ENCODE measurements at places on chromosomes 7 and 10. TPM values are rescaled to one million over a fixed set of nuclear protein-coding genes. Genes with fewer than 3 reads are reported as not detected.

DNA sequence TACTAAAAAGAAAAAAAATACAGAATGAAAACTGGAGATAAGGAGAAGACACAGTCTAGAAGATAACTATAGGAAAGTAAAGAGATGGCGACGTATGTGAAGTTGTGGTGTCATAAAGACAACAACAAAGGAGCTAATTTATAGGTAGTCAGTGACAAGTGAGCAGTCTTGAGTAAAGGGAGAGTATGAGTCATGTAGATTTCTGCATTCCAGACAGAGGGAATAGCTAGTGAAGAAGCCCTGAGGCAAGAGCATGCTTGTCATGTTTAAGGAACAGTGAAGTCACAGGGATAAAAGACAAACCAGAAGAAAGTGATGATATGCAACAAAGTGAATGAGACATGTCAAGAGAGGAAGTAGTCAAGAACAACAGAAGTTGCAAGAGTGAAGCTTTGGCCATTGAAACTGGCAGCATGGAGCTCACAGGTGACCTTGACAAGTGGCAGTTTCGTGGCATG is 2.3 kb upstream of the MIOS start:
- no peak for DNase-seq

GRCh38 chr10:88896372-88896993 is 16.4 kb downstream of the STAMBPL1 start:
- DNase-seq: no peak

DNA sequence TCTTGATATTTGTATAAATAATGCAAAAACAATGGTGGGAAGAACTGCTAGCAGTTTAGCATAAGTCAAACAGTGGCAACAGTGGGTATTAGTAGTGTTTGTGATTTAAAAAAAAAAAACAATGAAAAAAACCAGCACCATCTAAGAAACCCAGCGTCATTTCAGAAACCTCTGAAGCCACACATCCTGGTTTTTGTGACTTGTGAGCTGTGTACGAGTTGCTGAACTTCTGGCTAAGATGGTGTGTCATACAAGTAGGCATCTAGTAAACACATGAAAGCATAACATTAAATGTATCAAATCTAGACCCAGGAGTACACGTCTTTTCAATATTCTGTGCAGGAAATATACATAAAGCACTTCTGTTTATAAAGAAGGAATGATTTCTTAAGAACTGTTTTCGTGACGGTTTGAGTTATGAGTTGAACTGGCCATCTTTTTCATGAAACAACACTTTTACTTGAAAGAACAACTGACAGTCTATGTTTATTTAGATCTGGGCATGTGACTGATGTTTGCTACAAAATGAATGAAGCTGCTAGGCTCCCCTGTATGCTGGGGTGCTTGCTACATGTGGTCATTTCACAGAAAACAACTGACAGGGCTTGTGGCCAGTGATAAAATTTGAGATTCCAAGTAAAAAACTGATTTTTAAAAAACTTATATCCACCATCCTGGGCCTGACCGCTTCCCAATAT is 143.5 kb downstream of the PIP4K2A start:
- no peak for DNase-seq

GRCh38 chr10:63491588-63492316 is 26.0 kb upstream of the JMJD1C start:
- DNase-seq: no peak

- DNase-seq: no peak
Measured at GRCh38 chr7:12612622-12613021, 42.1 kb downstream of the SCIN start.

DNA sequence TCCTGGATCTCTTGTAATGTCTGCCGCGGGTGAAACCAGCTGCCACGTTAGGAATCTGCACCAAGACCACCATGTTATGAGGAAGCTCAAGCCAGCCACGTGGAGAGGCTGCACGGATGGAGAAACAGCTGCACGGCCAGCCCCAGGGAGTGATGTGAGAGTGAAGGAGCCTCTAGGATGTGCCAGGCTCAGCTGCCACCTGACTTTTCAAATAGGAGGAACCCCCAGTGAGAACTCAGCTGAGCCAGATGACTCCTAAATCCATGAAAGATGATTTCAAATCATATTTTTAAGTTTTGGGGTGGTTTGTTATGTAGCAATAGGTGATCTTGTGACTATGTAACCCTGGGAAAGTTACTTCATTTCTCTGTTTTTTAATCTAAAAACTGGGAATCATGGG is 71.7 kb downstream of the PRKAG2 start:
- DNase-seq: no peak

DNA sequence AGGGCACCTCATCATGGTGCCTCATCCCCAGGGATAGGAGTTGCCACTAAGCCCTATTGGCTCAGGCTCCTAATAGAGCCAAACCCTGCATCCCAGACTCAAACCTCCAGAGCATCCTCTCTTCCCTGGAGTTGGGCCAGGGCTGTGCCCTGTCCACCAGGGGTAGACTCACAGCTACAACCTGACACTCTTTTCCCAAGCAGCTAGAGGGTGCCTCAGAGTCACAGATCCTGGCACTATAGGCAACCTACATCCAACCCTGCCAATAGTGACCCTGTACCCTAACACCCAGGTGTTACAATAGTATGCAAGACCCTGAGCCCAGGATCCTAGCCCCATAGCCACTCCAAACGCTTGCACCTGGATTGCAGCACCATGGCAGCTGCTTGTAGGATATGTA is 64.0 kb upstream of the PLA2G12B start:
- DNase-seq: no peak

DNA sequence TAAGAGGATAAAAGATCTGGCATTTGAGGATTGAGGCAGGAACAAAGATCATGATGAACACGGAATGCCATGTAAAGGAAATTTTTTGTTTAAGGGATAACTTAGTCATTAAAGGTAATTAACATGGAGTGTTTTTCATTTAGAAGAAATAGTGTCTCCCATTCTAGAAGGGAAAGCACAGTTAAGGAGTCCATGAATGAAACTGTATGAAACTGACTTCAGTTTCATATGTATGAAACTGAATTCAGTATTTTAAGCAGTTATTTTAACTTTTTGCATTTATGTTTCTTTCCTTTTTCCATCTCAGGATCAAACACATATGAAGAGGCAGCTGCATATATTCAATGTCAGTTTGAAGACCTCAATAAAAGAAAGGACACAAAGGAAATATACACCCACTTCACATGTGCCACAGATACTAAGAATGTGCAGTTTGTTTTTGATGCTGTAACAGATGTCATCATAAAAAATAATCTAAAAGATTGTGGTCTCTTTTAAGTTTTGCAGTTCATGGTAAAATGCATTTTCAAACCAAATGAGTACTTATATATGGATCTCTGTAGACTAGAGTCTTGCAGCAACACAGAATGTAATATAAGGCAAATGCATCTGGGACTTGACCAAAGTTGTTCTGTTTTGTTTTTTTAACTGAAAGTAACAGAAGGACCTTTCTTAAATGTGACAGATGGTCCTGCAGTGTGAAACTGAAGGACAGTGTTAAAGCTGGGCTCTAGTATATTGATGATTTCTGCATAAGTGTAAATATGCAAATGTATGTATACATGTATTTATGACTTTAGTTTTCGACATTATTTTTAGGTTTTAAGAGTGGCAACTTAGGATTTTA is 82.6 kb downstream of the GNAI1 start:
- no peak for DNase-seq

GRCh38 chr10:2974083-2974482 is 93.3 kb upstream of the PFKP start:
- DNase-seq: no peak

GRCh38 chr10:21985541-21985940 is 18.0 kb downstream of the DNAJC1 start:
- no peak for DNase-seq

DNA sequence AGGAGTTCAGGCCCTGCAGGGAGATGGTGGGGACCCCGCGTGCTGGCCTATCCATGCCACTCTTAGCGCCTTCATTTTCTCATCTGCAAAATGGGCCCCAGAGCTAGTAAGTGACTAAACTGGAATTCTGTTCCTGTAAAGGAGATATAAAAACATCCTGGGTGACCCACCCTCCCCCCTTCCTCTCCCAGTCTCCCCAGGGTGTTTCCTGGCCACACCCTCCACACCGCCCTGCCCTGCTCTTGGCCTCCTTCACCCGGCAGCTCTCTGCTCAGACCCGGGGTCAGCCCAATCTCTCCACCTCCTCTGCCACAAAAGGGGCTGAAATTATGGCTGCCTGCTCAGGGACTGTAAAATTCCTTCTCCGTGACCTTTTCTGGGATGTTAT is 70.7 kb downstream of the C10orf105 start:
- no peak for DNase-seq

DNA sequence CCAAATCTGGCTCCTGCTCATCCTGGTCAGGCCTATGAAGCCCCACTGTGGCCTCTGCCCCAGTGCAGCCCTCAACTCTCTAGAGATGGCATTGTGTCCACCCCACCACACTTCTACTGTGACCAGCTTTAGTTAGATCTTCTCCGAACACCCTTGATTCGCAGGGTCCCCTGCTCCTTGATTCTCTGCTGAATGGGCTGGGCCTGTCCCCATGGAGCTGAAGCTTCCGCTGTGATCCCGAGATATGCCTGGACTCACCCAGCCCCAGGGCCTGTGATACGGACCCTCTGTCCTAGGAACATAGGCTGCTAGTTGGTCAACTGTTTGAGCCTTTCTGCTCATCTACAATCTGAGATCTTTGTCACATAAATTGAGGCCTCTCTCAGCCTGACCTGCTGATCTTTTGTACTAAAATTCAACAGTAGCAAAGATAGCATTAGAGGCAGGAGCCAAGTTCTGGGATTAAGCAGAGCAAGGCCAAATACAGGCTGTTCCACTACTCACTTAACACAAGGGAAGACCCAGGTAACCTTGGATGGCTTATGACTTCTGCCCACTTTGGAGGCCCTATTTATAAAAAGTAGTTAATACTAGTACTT is 6.5 kb upstream of the PPIF start:
- DNase-seq: no peak

- no peak for DNase-seq
Measured at GRCh38 chr7:149422162-149422913, 38.5 kb downstream of the ZNF777 start.

GRCh38 chr7:5064391-5065106 is 18.9 kb downstream of the RBAK start:
- DNase-seq: no peak

The PDSS1 gene
- 10.3 TPM for total RNA-seq

The AGR2 gene
- total RNA-seq: 88.3 TPM

The ACTR3C gene
- total RNA-seq: 6.5 TPM
